ENCODE measurements at places on chromosomes 13 and 19.

GRCh38 chr13:52029569-52029968 lies 5.1 kb downstream of the UTP14C start:
- DNase-seq: no peak

DNA sequence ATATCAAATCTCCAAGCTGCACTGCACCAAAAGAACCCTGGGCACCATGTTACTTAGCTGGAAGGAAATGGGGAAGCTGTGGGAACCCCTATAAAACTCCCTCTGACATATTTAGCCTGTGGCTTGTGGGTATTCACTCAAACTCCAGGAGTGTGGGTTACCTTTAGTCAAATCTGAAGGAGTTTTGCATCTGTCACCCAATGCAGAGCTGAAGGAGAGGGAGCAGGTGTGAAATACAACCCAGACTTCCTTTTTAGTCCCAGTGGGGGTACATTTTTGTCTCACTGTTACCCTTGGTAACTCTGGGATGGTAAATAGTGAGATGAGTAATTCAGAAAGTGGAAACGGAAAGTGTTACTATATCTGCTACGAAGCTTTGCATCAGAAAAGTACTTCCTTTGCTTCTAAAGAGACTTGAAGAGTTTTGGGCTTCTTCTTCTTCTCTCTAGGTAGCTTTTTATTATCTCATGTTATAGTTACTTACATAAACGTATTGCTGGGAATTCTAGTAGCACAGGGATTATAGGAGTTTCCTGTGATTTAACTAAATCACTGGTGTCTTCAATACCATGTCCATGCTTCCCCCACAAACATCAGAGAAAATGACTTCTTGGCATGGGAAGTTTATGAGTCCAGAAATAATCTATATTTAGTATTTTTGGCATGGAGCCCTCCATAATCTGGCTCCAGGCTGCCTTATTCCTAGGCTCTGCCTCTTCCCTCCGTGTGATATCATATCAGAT lies 105.9 kb downstream of the AKAP11 start:
- no peak for DNase-seq

- no peak for DNase-seq
These were observed 6.0 kb downstream of the ATG4D start for GRCh38 chr19:10549733-10550132.

DNA sequence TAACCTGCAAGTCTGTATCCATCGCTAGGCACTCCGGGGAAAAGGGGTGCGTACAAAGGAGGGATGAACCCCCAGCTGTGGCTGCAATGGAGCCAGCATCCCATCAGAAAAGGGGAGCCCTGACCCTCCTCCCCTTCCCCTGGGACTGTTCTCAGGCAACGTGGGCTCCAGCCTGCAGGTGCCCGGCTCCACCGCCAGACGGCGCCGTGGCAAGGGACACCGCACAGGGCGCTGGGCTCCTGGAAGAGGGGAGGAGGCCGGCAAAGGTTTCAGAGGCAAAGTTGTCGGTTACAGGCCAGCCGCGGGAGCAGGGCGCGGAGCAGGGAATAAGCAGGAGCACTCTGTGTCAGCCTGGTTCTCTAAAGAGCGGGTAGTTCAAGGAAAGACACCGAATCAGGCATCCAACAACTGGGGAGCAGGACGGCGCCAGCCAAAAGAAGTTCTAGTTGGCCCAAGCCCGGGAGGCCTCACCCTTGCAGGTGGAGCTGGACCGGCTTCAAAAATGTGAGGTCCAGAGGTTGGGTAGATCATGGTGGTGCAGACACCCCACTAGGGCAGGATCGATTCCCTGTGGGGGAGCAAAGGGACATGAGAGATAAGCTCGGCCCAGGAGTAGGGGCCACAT lies 53.0 kb upstream of the ATP12A start:
- DNase-seq: no peak

- no peak for DNase-seq
These were observed 57.9 kb upstream of the C1QTNF9 start for GRCh38 chr13:24251525-24251924.

GRCh38 chr13:40063278-40063698 lies 407.8 kb downstream of the COG6 start:
- DNase-seq: peak; percentile 35

- DNase-seq: no peak
These were observed 543 bp downstream of the PSMC4 start for GRCh38 chr19:39971380-39972035.

- no peak for DNase-seq
These were observed 100.3 kb downstream of the ARHGEF7 start for GRCh38 chr13:111215081-111216047.

GRCh38 chr13:112984954-112985802 lies 16.2 kb downstream of the MCF2L start:
- no peak for DNase-seq

DNA sequence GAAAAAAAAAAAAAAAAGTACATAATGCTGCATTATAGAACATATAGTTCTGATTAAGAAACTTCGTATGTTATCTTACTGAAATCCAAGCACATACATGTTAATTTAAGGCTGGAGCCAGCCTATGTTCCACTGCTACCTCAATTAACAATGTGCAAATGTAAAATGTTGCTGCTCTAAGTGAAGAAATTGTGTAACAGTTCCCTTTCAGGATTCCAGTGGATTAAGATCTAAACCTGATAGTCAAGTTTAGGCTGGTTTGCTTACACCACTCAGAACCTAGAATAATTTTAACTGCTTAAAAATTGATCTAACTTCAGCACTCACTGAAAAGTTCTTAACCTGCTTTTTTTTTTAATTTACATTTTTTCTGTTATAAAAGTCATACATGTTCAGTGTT lies 4.2 kb downstream of the VPS36 start:
- no peak for DNase-seq

DNA sequence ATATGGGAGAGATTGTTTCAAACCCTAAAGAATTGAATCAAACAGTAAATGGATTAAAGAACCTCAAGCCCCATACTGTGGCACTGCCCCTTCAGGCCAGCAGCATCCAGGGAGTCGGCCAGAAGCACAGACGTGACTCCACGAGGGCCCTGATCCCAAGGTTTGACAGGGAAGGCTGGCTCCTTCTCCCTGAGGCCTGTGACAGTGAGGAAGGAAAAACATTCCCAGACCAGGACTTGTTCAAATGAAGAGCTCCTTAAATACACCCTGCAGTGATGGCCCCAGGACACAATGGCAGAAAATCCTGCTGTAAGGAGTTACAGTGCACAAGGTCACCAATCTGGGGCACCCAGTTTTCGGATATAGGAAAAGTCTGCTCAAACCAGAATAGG lies 91.0 kb downstream of the COL4A1 start:
- DNase-seq: no peak

GRCh38 chr19:45428384-45429231 lies 4.9 kb upstream of the ERCC1 start:
- DNase-seq: peak; percentile 82

- no peak for DNase-seq
These were observed 31.7 kb downstream of the GPX4 start for GRCh38 chr19:1135454-1135853.

DNA sequence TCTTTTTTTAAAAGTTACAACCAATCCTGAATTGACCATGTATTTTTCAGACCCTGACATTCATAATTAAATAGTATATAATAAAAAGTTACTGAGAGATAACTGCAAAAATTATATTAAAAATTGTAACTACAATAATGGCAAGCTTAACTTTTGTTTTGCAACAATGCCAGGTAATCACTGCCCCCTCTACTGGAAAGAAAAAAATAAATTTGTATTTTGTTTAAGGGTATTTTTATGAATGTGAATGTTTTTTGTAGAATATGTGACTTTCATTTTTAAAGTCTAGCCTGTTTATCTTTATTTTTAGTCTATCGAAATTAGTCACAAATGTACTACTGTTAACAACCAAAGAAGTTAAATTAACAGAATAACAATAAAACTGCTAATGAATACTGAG lies 21.7 kb downstream of the MRPS31 start:
- DNase-seq: no peak

GRCh38 chr13:21426238-21426637 lies 32.9 kb downstream of the ZDHHC20 start:
- no peak for DNase-seq

GRCh38 chr19:45448887-45449299 lies 18.9 kb upstream of the FOSB start:
- no peak for DNase-seq

DNA sequence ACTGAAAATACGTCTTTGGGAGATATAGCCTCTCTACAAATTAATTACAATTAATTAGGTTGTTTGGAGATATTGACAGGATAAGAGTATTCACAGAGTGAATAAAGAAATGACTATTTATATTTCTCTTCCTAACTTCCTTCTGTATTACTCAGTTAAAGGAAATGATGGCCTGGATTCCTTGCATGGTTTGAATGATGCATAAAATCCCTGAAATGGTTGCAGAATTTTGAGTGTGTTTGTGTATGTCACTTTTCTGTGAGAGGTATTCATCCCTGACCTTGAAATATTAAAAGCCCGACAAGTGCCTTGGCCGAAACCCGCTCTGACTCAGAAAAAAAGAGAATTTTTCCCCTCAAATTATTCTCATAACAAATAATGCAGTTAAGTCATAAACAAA lies 90.0 kb downstream of the PDS5B start:
- DNase-seq: no peak

GRCh38 chr13:48977973-48978372 lies 2.3 kb downstream of the FNDC3A start:
- no peak for DNase-seq

GRCh38 chr19:16660763-16661479 lies at the start of gene TMEM38A:
TSS of gene TMEM38A (plus strand) at chr19:16661139. CDS start at chr19:16661218, 79 bp downstream.
- peak; percentile 68 for DNase-seq

- peak; percentile 40 for DNase-seq
These were observed 41.6 kb downstream of the NDFIP2 start for GRCh38 chr13:79522583-79522982.

DNA sequence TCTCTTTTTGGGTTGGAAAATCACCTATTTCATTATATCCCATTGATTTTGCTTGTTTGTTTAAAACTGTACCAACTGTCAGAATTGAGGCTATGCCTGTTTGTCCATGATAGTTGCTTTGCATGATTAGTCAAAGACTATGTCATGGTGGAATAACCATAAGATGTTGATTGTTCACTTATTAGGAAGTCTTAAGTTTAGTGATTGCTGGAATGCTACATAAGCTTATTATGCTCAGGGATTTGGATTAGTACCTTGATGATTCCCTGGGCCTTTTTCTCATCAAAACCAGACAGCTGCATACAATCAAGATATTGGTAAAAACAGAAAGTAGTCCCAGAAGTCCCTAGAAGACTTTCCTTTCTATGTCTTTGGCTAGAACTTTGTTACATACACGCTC lies 954.7 kb downstream of the PCDH9 start:
- no peak for DNase-seq

DNA sequence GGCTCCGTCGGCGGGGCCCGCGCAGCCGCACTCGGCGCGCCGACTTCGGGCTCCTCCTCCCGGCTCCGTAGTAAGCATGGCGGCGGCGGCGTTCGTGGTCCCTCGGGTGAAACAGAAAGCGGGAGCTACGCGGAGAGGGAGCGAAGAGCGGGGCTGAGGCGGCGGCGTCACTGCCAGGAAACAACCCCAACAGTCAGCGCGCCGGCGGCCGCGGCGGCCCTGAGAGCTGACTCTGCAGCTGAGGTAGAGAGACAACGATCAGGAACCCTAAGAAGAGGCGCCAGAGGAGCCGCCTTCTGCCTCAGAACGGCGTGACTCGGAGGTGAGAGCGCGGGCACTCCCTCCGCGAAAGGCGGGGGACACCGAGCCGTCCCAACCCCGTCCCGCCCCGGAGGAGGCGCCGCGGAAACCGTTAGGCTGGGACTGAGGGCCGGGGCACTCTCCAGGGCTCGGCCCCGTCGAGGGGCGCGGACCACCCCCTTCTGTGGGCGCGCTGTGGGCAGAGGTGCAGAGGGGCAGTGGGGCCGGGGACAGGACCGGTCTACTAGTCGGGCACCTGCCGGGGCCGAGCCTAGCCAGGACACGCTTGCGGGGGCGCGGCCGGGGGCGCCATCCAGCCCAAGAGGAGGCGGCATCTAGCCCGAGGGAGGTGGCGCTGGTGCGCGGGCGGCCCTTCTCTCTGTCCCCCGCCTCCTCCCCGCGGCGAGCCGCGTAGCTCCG lies at the start of gene FNDC3A:
Gene FNDC3A, plus strand, starts transcription at position 57 of the 720 bp plus-strand sequence. CDS start 30,279 bp downstream, outside the sequence.
- peak; percentile 88 for DNase-seq

- no peak for DNase-seq
These were observed 17.9 kb upstream of the RFC3 start for GRCh38 chr13:33799950-33800592.

DNA sequence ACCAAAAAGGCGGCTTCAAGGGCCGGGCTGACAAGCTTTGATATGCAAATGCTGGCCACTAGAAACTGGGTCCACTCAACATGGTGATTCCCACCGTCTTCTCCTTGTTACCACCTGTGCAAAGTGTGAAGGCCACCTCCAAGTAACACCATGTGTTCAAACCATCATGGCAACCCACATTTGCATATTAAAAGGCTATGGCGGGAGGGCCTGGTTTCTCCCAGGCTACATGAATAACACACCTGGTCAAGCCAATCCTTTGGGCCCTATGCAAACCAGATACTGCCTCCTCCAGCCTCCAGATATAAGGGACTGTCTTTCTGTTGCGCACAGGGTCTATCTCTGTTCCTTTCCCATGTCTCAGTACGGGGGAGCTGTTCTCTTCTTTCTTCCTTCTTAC lies 36.6 kb upstream of the ZSCAN5A start:
- DNase-seq: no peak

- peak; percentile 91 for DNase-seq
These were observed at the start of gene ENOX1 for GRCh38 chr13:43786766-43787517. TSS of gene ENOX1 (minus strand) at chr13:43786972.

- no peak for DNase-seq
These were observed 47.9 kb upstream of the INTS6 start for GRCh38 chr13:51500687-51501086.

DNA sequence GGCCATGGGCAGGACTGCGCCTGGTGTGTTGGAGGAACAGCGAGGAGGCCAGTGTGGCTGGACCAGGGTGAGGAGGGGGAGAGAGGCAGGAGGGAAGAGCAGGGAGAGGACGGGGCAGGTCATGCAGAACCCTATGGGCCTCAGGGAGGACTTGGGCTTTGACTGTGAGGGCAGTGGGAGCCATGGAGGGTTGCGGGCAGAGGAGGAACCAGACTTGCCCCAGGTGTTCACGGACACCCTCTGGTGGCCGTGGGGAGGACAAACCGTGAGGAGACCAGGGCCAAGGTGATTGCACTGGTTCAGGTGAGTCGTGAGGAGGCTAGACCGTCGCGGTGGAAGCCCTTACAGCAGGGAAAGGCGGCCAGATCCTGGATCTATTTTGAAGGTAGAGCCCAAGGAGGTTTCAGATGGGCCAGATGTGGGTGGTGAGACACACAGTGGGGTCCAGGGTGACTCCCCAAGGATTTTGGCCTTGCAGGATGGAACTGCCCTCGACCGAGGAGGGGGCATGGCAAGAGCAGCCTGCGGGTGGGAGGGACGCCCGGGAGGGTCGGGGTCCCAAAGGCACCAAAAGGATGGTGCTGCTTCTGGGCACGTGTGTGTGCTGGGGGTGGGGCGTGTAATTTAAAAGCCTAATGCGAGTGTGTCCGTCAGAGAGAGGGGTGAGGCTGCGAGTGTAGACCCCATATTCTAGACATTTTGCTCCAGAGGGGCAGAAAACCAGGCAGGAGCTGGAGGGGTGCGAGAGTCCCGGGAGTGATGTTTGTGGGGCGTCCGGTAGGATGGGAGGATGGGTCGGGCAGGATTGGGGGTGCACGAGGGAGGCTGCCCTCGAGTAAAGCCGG lies 2.7 kb upstream of the REXO1 start:
- DNase-seq: no peak

GRCh38 chr19:50344661-50345318 lies 15.6 kb upstream of the KCNC3 start:
- no peak for DNase-seq

All from femur (tissue), 1 donor.